Endodermal cell (in vitro differentiated cells): ENCODE measurements at places on chromosomes 16 and 17. TPM values are rescaled to one million over a fixed set of nuclear protein-coding genes. Genes with fewer than 3 reads are reported as not detected.

The CRHR1 gene
- total RNA-seq = 1.0 to 2.7 TPM (median 1.8 TPM) in 3 replicates

DNA sequence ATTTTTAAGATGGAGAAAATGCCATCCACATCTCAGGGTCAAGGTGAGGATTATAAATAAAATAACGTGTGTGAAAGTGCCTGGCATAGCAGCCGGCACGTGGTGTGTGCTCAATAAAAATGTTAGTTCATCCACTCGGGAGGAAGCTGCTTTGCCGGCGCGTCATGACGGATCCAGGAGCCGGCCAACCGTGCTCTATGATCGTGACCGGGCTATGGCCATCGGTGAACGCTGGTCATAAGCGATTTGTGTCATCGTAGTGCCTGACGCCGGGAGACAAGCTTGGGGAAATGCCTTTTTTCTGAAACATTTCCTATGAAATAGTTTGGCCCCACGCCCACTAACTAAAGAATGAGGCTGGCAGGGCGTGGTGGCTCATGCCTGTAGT lies 74.0 kb downstream of the CMC2 start:
- H3K4me1 ChIP-seq = no peaks in the 10 kb centered on the region
- peak overlapping the region; percentile 74 for H3K4me3 ChIP-seq
- no peak for DNase-seq
- H3K27ac ChIP-seq = no peak overlapping the region
- peaks cover 40% of the 10 kb centered on the region for H3K27me3 ChIP-seq

DNA sequence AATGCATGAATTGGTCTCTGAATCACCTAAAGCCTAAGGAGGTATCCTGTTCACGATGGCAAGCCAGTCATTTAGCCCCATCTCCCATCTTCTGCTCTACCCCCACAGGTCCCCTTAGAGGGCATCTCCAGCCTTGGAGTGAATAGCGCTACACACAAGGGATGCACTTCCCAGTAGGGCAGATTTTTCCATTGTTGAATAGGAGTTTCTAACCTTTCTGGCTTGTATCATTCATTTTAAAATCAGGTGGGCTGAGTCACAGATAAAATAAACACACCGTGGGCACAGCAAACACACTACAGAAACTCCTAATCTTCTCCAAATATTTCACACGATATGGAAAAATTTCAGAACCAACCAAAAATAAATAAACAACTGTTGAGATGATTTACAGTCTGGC lies 201.2 kb upstream of the NOG start:
- no peaks in the 10 kb centered on the region for H3K36me3 ChIP-seq
- H3K4me1 ChIP-seq = no peaks in the 10 kb centered on the region
- no peak for DNase-seq
- H3K4me3 ChIP-seq = no peak overlapping the region

- no peak overlapping the region for H3K27ac ChIP-seq
- H3K27me3 ChIP-seq = no peaks in the 10 kb centered on the region
- H3K4me3 ChIP-seq = no peak overlapping the region
- no peaks in the 10 kb centered on the region for H3K36me3 ChIP-seq
These were observed 101.4 kb upstream of the ZFHX3 start for GRCh38 chr16:73149334-73149733.

The CCL7 gene
- total RNA-seq = not detected in 2 replicates

DNA sequence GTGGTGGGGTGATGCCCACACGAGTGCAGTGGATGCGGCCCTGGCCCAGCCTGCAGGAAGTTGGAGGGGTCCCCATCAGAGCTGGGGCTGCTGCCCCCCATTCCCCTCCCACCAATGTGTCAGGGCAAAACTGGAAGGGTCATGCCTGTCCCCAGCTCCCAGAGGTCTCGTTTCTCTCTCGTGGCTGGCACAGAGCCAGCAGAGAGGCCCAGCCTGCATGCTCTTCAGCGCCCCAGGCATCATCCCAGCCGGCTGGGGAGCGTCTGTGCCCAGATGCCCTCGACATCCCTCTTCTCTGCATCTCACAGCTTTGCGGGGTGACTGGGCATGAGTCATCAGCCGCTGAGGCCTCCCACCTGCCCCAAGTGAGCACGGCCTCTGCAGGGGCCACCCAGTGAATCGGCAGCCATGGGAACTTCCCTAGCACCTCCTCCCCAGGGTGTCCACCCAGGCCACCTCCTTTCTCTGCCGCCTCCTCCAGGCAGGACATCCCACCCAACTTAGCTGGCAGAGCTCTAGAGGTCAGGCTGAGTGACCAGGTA lies 9.8 kb upstream of the CSNK1D start:
- no peak overlapping the region for H3K27ac ChIP-seq
- DNase-seq = no peak
- H3K4me1 ChIP-seq = peaks cover under 1% of the 10 kb centered on the region
- no peaks in the 10 kb centered on the region for H3K36me3 ChIP-seq
- no peak overlapping the region for H3K4me3 ChIP-seq
- no peaks in the 10 kb centered on the region for H3K27me3 ChIP-seq
